Eye (tissue), 1 donor: ENCODE measurements at places on chromosomes 6 and 20.

DNA sequence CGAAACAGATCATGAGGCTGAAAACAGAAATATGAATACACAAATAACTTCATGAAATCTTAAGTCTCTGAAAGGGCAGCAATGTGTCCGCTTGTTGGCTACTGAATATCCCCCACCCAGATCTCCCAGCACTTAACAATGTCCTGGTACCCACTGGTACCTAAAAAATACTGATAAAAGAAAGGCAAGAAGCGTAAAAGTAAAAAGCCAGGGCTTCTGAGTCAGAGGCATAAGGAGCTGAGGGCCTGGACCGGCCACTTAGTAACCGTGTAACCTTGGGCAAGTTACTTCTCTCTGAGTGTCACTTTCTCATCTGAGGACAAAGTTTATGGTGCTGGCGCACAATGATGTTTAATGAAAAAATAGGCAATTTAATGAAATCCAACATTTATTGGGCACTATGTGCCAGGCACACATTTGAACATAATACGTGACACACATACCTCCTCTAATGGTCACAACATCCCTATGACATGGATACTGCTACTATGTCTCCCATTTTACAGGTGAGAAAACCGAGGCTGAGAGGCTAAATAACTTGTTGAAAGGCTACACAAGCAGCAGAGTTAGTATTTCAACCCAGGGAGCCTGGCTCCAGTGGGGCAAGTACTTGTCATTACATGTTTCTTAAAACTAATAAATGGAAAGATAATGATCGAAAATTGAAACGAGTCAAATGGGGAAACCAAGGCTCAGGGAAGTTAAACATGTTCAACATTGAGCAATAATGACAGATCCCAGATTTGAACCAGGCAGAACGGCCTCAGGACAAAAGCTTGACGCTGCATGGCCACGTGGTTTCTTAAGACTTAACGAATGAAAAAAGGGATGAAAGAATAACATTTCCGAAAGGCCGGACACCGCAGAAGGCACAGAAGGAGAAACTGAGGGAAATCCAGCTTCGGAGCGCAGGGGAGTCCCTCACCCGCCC is 828 bp downstream of the TP53RK start:
- DNase-seq, result peak; percentile 80

- DNase-seq, result peak; percentile 65
Observed at GRCh38 chr20:48490961-48491831, 336.6 kb downstream of the PREX1 start.

GRCh38 chr6:101001012-101001411 is 119.9 kb upstream of the ASCC3 start:
- DNase-seq, result no peak

DNA sequence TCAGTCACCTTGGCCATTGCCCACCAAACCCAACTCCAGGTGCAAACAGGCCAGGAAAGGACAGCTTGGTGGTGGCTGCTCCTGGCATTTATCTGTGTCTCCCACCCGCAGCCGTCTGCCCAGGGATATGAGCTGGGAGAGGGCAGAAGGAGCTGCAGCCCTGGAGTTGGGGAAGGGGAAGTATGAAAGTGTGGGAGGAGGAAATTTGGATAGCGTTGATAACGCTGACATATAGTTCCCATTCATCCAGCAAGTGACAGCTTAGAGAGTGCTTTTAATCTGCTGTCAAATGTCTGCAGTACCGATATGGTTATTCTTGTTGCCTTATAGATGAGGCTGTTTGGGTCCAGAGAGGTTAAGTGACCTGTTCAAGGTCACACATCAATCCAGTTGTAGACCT is 741 bp downstream of the KCNK16 start:
- DNase-seq, result no peak

DNA sequence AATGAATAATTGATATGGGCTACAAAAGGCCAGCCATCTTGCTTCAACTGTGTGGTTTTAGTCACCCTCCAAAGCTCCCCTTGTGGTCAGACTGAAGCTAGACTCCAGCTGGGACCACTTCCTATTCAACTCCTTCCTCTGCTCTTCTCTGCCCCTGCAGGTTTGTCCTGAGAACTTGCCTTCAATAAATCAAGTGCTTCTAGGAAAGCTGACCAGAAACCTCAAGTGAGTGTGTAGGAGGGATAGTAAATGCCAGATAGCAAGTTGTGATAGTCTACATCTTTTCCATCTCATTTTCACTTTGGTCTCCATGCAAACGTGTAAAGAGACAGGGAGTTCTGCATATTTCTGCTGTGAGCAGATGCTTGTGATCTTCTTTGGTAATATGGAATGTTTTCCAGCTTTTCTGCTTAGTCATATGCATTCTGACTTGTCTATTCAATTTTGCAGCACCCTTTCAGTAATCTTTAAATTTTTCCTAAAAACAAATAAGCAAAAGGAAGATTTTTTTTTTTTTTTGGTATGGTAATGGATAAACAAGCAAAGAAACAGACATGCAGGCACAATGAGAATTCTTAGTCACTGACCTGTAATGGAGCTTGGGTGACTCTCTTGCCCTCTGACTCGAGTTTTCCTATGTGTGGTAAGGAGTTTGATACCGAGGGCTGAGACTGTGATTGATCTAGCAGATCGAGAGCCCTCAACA is 201.3 kb upstream of the BTBD3 start:
- DNase-seq, result peak; percentile 71

DNA sequence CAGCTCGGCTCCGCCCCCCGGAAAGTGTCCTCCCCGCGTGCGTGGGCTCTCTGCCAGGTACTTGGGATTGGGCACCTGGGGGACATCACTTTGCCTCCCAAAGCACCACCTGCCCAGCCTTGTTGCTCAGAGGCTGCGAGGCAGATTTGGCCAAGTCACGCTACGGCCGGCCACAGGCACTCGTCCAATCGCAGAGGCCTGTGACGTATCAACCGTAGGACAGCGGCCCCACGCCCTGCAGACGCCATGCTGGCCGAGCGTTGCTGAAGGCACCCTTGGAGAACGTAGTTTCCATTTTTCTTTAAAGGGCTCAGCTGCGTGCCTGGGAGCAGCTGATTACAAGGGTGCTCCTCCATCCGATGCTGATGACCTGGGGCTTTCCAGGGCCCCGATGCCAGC is 3.1 kb downstream of the NTSR1 start:
- no peak for DNase-seq

DNA sequence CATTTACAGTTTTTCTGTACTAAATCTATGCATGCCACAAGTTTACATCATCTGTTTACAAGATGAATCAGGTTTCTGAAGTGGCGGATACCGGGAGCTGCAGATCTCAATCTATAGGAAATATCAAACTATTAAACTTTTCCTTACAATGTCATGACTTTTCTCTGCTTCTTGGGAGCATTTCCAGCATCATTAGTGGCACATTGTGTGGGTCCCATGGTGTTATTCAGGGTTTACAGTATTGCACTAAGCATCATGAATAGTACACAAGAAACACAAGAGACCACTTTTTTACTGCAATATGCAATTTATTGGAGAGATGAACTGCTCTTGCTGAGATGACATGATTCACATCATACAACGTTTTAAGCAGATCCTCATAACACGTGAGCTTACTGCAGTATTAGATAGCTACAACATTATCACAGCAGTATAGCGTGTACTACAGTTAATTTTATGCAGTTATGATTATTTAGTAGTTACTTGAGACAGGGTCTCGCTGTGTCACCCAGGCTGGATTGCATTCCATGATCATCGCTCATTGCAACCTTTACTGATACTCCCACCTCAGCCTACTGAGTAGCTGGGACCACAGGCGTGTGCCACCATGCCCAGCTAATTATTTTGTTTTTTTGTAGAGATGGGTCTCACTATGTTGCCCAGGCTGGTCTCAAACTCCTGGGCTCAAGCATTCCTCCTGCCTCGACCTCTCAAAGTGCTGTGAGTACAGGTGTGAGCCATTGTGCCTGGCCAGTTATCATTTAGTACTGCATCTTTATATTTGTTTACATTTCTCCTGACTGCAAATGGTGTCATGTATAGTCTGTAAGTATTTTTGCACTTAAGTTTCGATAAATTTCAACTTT is 18.4 kb downstream of the BLTP3A start:
- DNase-seq, result no peak

DNA sequence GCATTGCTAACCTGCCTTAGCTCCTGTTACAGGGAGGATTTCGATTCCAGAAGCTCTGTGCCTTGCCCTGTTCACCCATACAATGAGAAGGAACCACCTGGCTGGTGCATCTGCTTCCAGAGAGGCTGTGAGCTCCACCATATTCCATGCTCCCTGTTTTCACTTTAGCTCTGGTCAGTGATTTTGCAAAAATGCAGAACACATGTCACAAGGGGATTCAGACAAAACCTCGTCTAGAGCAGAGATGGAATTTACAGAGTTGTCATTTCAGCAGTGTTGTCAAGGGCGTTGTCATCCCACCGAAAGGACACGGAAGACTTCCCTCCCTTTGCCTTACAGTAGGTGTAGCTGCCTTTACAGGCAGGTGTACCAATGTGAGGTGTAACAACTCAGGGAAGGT is 223.0 kb upstream of the ARID1B start:
- DNase-seq, result peak; percentile 10

DNA sequence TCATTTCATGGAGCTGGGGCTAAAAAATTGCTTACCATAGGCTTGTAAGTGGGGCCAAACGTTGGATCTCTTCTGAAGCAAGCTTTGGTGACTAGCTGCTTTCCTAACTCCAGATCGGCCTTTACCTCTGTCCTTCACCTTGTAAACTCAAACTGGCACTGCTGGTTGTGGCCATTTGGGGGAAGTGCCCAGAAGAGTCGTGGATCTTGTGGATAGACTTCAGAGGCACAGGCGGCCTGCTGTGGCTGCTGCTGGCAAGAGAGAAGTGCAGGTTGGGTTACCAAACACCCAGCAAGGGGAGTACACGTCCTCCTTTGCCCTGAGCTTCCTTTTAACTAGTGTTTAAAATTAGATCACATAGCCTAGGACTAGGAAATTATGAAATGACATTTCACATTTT is 36.8 kb upstream of the KLHL31 start:
- DNase-seq, result no peak

DNA sequence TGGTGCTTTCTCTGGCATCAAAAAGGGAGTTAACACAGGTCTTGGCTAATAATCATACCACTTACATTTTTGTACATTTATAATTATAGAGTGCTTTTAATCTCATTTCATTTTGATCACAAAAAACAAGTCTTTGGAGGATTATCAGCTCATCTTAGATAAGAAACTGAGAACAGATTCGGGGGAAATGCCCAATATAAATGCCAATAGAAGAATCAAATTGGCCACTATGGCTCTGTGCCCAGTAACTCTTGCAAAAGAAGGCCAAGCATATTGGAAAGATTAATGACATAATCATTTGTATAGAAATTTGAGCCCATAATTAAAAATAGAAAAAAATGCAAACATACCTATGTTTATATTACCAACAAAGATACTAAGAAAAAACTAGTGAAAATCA is 42.5 kb downstream of the IPCEF1 start:
- DNase-seq, result no peak

- DNase-seq, result peak; percentile 44
Observed at GRCh38 chr6:45532721-45533210, 155.0 kb upstream of the SUPT3H start.

DNA sequence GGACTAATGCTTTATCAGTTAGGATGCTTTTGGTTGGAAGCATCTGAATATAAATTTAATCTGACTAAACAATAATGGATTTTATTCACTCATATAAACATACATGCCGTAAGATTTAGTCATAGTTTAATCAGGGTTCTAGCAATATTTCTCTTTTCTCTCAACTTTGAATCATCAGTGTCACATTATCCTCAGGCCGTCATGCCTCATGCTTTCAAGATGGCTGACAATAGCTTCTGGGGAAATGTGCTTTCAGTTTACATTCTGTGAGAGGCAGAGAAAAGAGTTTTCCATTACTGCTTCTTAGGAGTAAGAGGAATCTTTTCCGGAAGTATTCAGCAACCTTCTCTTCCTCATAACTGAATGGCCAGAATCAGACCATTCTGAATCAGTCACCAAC is 162.2 kb downstream of the GJA1 start:
- no peak for DNase-seq

DNA sequence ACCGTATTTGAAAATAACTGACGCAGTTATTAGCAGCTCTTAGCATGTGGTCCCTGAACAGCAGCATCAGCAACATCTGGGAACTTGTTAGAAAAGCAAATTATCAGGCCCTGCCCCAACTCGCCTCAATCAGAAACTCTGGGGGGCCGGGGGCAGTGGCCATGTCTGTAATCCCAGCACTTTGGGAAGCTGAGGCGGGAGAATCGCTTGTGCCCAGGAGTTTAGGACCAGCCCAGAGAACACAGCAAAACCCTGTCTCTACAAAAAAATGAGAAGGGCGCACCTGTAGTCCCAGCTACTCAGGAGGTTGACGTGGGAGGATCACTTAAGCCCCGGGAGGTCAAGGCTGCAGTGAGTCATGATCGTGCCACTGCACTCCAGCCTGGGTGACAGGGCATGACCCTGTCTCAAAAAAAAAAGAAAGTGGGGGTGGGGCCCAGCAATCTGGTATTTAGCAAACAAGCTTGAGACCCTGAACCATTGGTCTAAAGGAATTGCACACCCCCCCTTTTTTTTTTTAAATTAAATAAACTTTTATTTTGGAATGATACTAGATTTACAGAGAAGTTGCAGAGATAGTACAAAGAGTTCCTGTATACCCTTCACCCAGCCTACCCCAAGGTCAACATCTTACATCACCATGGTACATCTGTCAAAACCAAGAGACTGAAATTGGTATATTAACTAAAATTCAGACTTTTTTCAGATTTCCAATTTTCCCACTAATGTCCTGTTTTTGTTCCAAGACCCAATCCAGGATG is 6.7 kb downstream of the SRXN1 start:
- DNase-seq, result no peak

DNA sequence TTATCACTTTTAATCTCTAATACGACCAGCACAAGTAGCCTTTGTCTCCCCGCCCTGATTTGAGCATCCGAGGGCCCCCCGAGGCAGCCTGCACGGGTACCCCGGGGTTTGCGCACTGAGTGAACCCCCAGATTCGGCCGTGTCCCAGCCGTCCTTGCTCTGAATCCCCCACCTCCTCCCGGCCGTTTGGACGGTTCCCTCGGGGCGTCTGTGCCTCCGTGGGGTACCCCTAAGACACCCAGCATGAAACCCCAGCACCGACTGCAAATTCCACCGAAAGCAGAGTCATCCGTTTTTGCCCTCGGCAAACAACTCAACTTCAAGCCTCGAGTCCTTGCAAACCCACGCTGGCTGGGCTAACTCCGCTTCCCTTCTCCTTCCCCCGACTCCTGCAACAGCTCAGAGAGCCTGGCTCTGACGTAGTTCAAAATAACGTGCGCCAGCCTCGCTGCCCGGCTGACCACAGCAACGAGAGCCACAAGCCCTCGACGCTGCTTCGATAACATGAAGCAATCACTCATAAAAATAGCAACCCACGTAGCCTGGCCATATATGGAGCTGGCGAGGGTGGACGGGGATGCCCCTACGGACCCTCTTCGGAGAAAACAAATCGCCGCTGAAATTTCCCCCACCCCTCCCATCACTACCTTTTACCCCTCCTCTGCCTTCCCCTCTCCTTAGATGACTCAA is 764 bp upstream of the SNAP25 start:
- peak; percentile 90 for DNase-seq

GRCh38 chr6:120981835-120982234 is 352.4 kb downstream of the TBC1D32 start:
- DNase-seq, result no peak
